Common myeloid progenitor, CD34-positive (primary cell): ENCODE measurements at places on chromosomes 1 and 21.
A peak's percentile ranks its signal among the peaks of the same experiment; 100 is the strongest.

- no peaks in the 10 kb centered on the region for H3K36me3 ChIP-seq
- H3K4me3 ChIP-seq = peak overlapping the region; percentile 50
- H3K4me1 ChIP-seq = peaks cover 22% of the 10 kb centered on the region
- no peaks in the 10 kb centered on the region for H3K27me3 ChIP-seq
- H3K27ac ChIP-seq = no peak overlapping the region
- DNase-seq = peak; percentile 83
These were observed 351.3 kb upstream of the RUNX1 start for GRCh38 chr21:35400233-35400939.

DNA sequence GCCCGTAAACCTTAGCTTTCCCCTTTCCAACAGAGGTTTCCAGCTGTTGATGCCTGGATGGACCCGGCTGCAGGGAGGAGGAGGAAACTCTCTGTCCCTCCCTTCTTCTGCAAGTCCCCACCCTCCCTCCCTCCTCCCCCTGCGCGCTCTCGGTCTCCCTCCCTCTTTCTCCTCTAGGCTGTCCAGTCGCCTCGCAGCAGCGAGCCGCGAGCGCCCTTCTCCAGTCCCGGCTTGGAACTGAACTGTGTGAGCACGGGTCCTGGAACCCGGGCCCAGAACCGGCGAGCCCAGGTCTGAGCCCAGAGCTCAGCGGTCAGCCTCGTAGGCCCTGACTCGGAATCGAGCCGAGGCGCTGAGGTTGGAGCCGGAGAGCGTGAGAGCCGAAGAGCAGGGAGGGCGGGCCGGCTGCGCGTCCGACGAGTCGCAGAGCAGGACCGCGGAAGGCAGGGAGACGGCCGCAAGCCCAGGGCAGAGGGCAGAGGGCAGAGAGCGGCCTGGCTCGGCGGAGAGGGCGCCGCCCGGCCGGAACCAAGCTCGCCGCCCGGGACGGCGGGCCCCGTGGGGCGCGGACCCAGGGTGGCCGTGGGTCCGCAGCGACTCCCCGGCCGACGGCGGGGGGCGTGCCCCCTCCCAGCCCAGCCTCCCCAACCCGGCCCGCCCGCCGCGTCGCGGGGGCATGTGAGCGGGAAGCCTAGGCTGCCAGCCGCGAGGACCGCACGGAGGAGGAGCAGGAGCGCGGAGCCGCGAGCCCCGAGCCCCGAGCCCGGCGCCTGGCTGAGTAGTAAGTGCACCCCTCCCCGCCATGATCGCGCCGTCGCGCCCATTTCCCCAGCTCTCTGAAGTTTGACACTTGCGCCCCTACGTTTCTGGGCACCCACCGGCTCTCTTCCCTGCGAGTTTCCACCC is at the start of gene SOX13:
Gene SOX13 (plus strand): TSS at position 185 of the 906 bp plus-strand sequence. CDS start 39,801 bp downstream, outside the sequence.
- H3K36me3 ChIP-seq = no peaks in the 10 kb centered on the region
- H3K4me3 ChIP-seq = peak within 1 kb of the TSS; percentile 78
- no peak within 1 kb of the TSS for H3K27ac ChIP-seq
- peaks cover 26% of the 10 kb centered on the region for H3K4me1 ChIP-seq
- peak; percentile 36 for DNase-seq
- peaks cover 74% of the 10 kb centered on the region for H3K27me3 ChIP-seq

DNA sequence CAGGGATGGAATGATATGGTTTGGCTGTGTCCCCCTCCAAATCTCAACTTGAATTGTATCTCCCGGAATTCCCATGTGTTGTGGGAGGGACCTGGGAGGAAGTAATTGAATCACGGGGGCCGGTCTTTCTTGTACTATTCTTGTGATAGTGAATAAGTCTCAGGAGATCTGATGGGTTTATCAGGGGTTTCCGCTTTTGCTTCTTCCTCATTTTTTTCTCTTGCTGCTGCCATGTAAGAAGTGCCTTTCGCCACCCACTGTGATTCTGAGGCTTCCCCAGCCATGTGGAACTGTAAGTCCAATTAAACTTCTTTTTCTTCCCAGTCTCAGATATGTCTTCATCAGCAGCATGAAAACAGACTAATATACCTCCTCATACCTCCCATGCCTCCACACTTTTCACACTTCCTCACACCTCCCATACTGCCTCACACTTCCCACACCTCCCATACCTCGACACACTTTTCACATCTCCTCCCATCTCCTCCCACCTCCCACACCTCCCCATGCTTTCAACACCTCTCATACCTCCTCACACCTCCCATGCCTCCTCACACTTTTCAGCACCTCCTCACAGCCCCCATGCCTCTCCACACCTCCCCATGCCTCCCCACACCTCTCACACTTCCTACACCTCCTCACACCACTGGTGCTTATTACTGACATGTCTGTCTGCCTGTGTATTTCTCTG is 21.3 kb downstream of the GPR137B start:
- H3K4me1 ChIP-seq = peaks cover 7% of the 10 kb centered on the region
- H3K4me3 ChIP-seq = no peak overlapping the region

- no peak overlapping the region for H3K27ac ChIP-seq
- H3K27me3 ChIP-seq = no peaks in the 10 kb centered on the region
- H3K36me3 ChIP-seq = no peaks in the 10 kb centered on the region
- no peak for DNase-seq
- peaks cover 2% of the 10 kb centered on the region for H3K4me1 ChIP-seq
- H3K4me3 ChIP-seq = no peak overlapping the region
These were observed 67.1 kb upstream of the PTGFRN start for GRCh38 chr1:116842654-116843053.

DNA sequence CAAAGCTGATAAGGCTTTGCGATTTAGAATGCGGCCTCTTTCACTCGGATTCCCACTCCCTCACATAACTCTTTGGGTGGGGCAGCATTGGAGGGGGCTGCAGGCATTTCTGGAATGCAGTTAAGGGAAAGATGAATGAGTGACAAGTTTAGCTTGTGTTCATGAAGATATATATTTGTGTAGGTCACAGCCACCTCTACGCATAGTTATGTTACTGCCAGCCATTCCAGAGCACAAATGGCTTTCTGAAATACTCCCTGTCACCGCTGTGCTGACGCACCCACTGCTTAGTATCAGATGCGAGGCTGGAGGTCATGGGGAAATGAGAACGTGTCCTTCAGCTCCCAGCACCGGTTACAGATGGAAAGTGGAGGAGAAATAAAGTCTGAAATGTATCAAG is 54.1 kb upstream of the ATP1A1 start:
- no peak for DNase-seq
- H3K27ac ChIP-seq = no peak overlapping the region
- H3K4me1 ChIP-seq = no peaks in the 10 kb centered on the region
- H3K36me3 ChIP-seq = no peaks in the 10 kb centered on the region
- H3K27me3 ChIP-seq = no peaks in the 10 kb centered on the region

DNA sequence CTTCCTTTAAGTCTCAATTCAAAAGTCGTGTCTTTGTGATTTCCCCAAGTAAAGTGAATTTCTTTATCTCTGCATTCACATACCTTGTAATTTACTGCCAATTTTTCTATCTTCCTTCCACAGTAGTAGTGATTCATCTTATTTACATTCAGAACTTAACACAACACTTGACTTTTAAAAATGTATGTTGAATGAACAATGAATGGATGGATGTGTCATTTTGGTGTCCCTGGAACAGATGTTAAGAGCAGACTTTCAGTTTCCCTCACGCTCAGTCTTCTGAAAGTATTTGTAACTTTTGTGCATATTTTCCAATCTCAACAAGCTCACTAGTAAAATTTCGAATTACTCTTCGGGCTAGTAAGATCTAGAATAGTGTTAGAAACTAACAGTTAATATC is 352.0 kb downstream of the HHIPL2 start:
- no peaks in the 10 kb centered on the region for H3K27me3 ChIP-seq
- DNase-seq = no peak
- no peaks in the 10 kb centered on the region for H3K4me1 ChIP-seq
- no peak overlapping the region for H3K27ac ChIP-seq
- H3K36me3 ChIP-seq = no peaks in the 10 kb centered on the region
- no peak overlapping the region for H3K4me3 ChIP-seq
